Cardiac muscle cell (in vitro differentiated cells and primary cell): ENCODE measurements at places on chromosomes 4 and X.

DNA sequence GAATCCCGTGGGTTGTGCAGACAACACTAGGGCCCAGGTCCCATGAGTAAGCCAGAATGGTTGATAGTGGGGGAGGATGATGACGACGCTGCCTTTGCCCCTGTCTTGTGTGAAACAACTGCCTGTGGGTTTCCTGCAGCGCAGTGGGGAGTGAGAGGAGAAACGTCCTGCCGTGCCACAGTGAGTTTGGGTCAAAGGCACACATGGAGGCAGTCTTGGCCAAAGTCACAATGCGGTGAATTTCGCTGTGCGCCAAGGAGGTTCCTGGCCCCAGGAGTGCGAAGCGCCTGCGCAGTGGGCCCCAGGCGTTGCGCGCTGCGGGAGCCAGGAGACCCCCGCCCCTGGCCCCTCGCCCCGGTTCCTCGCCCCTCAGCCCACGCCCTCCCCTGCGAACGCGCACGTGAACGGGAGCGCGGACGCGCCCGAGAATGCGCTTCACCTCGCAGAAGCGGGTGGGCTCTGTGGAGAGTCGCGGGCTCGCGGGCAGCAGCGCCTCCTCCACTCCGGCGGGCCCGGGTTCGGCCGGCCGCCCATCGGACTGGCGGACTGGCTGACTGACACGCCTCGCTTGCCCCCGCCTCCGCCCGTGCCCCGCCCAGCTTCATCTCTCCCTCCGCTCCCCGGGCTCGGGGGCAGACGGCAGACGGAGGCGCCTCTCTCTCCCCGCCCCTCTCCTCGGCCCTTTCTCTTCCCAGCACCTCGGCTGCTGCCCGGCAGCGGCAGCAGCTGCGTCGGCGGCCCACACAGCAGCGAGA is at the start of gene NUDT10:
Gene NUDT10, plus strand, starts transcription at position 635 of the 755 bp plus-strand sequence. CDS start 144 bp downstream, outside the sequence.
- H3K4me1 ChIP-seq, result no peaks in the 10 kb centered on the region
- no peaks in the 10 kb centered on the region for H3K36me3 ChIP-seq
- peak within 1 kb of the TSS; percentile 51 for H3K4me3 ChIP-seq
- no peaks in the 10 kb centered on the region for H3K27me3 ChIP-seq
- DNase-seq, result peak; percentile 69

- no peak for DNase-seq
- no peak overlapping the region for H3K4me3 ChIP-seq
- no peaks in the 10 kb centered on the region for H3K36me3 ChIP-seq
- peaks cover 11% of the 10 kb centered on the region for H3K27me3 ChIP-seq
Observed at GRCh38 chr4:185540487-185541120, 5.3 kb upstream of the PDLIM3 start.

DNA sequence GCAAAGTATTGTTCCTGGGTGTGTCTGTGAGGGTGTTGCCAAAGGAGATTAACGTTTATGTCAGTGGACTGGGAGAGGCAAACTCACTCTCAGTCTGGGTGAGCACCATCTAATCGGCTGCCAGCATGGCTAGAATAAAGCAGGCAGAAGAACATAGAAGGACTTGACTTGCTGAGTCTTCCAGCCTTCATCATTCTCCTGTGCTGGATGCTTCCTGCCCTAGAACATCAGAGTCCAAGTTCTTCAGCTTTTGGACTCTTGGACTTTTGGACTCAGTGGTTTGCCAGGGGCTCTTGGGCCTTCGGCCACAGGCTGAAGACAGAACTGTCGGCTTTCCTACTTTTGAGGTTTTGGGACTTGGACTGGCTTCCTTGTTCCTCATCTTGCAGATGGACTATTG is 15.3 kb upstream of the ENPP6 start:
- H3K4me3 ChIP-seq, result no peak overlapping the region
- H3K4me1 ChIP-seq, result no peaks in the 10 kb centered on the region
- no peaks in the 10 kb centered on the region for H3K36me3 ChIP-seq
- DNase-seq, result no peak
- no peak overlapping the region for H3K27ac ChIP-seq

DNA sequence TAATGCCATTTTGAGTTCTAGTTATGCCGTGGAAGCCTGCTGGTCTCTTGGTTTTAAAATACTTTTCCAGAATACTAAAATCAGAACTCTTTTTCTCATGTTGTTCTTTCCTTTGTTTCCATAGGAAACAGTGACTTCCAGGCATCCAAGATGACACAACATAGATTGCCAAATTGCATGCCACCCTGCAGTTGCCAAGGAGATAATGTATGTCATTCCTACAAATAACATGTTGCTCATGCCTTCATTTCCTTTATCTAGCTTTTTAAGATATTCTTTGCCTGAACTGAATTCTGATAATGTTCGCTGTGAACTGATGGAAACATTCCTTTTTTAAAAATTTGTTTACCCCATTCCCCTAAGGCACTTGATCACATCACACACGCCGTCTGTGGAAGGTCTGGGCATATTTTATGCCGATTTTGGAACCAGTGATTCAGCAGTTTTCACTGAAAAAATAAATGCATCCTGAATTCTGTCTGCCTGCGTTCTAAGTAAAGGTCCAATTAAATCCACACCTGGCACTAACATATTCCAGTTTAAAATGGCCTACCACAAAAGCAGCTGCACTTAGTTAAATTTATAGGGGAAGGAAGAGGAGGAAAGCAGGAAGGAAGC is 38.0 kb upstream of the COX7B2 start:
- H3K27ac ChIP-seq, result no peak overlapping the region
- peaks cover 11% of the 10 kb centered on the region for H3K4me1 ChIP-seq
- H3K4me3 ChIP-seq, result no peak overlapping the region

DNA sequence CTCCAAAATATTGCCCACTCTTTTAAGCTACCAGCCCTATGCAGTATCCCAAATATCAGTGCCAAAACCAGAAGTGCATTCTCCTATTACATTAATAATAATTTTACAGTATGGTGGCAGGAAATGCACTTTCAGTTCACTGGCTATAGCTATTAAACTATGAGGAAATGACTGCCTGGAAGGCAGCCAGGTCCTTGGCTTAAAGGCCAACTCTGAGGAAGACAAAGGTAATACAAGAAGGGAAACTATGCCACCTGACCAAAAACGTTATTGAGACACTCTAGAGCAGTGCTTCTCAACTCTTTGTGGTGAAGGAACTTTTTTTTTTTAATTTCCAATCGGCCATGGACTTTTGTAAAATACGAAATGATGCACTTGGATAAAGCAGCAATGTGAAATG is 133.6 kb upstream of the VAMP7 start:
- no peak overlapping the region for H3K27ac ChIP-seq
- no peaks in the 10 kb centered on the region for H3K27me3 ChIP-seq
- no peaks in the 10 kb centered on the region for H3K36me3 ChIP-seq
- DNase-seq, result no peak

GRCh38 chrX:151359931-151360871 is 36.8 kb upstream of the VMA21 start:
- peak; percentile 53 for DNase-seq
- H3K36me3 ChIP-seq, result no peaks in the 10 kb centered on the region
- no peak overlapping the region for H3K27ac ChIP-seq
- peak overlapping the region; percentile 16 for H3K4me3 ChIP-seq

GRCh38 chr4:138013625-138014024 is 228.5 kb downstream of the SLC7A11 start:
- H3K36me3 ChIP-seq, result no peaks in the 10 kb centered on the region
- no peak overlapping the region for H3K4me3 ChIP-seq
- no peak overlapping the region for H3K27ac ChIP-seq
- H3K27me3 ChIP-seq, result no peaks in the 10 kb centered on the region
- no peak for DNase-seq
- H3K4me1 ChIP-seq, result no peaks in the 10 kb centered on the region
